ENCODE measurements at places on chromosomes 16 and 17. TPM values are rescaled to one million over a fixed set of nuclear protein-coding genes. Genes with fewer than 3 reads are reported as not detected.

TNFRSF17 gene
- total RNA-seq, result 0.44 TPM

ARHGDIA gene
- 67.0 TPM for total RNA-seq

MVD gene
- total RNA-seq, result 17.4 TPM

SLC25A39 gene
- 64.2 TPM for total RNA-seq

KRTAP4-6 gene
- not detected for total RNA-seq

HSD3B7 gene
- total RNA-seq, result 12.1 TPM

FZD2 gene
- total RNA-seq, result 1.9 TPM

NF1 gene
- 129 TPM for total RNA-seq

TPSAB1 gene
- total RNA-seq, result 156 TPM

DNA sequence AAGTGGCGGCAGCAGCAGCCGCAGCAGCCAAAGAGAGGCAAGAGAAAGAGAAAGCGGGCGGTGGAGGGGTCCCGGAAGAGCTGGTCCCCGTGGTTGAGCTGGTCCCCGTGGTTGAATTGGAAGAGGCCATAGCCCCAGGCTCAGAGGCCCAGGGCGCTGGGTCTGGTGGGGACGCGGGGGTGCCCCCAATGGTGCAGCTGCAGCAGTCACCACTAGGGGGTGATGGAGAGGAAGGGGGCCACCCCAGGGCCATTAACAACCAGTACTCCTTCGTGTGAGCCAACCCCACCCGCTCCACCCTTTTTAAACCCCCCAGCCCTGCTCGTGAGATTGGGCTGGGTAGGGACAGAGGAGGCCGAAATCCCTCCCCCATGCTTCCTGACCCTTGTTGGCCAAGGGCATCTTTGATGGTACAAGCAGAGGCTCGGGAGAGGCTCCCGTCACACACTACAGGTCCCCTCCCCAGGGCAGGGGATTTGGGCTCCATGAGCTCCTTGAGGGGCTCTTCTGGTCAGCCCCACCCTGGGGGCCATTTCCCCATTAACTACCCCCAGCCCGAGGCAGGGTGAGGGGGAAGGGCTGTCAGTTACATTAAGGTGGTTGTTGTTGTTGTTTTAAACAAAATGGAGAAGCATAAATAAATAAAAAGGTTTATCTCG, 4.6 kb upstream of the ATP2A1 start:
- H3K4me1 ChIP-seq, result no peaks in the 10 kb centered on the region
- no peak overlapping the region for H3K27ac ChIP-seq
- no peak overlapping the region for H3K4me3 ChIP-seq
- no peaks in the 10 kb centered on the region for H3K27me3 ChIP-seq
- H3K36me3 ChIP-seq, result peaks cover 6% of the 10 kb centered on the region

DNA sequence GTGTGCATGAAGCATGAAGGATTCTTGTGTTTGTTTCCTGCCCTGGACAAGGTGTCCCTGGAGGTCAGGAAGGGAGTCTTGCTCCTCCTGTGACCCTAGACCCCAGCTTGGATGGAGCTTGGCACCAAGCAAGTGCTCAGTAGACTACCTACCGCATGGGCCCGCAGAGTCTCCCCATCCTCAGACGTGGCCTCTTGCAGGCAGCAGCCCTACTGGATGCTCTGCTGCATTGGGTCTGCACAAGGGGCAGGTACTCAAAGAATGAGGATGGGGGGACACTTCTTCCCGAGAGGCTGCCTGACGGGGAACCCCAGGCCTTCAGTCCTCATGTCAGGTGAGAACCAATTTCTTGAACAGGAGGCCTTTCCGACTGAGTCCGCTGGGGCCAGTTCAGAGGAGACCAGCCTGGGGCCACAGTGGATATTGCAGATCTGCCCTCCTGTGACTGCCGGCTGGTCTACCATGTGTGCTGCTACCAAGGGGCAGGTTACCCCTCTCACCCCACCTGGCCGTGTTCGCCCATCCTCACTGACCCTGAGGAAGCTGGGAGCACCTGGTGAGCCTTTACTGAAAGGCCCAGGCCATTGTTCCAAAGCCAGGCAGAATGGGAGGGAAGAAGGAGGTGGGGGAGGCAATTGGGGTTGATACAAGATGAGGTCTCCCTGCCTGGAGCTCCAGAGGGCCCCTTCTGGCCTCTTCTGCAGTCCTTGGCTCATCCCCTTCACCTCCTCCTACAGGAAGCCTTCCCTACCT, 206.3 kb downstream of the RAB11FIP4 start:
- peaks cover 5% of the 10 kb centered on the region for H3K4me1 ChIP-seq
- H3K36me3 ChIP-seq, result no peaks in the 10 kb centered on the region
- no peaks in the 10 kb centered on the region for H3K27me3 ChIP-seq
- no peak for DNase-seq

DNA sequence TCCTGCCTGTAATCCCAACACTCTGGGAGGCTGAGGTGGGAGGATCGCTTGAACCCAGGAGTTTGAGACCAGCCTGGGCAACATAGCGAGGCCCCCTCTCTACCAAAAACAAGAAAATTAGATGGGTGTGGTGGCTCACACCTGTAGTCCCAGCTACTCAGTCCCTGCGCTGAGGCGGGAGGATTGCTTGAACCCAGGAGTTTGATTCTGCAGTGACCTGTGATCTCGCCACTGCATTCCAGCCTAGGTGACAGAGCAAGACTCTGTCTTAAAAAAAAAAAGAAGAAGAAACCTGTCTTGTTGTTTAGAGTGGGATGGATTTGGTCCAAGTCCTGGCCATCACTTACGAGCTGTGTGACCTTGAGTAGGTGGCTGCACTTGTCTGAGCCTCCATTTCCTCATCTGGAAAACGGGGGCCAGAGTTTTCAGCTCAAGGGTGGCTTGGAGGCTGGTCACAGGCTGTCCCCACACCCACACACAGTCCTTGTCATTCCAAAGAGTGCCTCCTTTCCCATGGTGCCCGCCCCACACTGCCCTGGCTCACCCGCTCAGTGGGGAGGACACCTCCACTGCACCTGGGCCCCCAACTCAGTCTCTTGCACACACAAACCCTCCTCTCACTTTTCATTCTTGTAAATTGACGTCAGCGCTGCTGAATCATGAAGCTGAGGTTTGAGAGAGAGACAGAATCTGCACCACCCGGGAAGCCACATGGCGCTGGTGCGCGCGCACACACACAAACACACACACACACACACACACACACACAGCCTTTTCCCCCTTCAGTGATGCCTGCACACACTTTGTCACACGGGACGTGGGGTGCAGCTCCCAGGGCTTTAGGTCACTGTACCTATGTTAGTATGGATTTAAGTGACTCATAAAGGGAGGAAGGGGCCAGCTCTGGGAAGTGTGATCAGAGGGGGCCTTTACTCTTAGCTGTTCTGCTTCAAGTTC, 4.2 kb downstream of the SOCS1 start:
- H3K4me1 ChIP-seq, result no peaks in the 10 kb centered on the region
- H3K36me3 ChIP-seq, result no peaks in the 10 kb centered on the region
- no peak overlapping the region for H3K4me3 ChIP-seq
- no peak overlapping the region for H3K27ac ChIP-seq

- no peaks in the 10 kb centered on the region for H3K4me1 ChIP-seq
- no peaks in the 10 kb centered on the region for H3K36me3 ChIP-seq
- H3K27me3 ChIP-seq, result no peaks in the 10 kb centered on the region
- DNase-seq, result no peak
- H3K4me3 ChIP-seq, result no peak overlapping the region
These were observed 13.3 kb upstream of the RPL38 start for GRCh38 chr17:74190154-74190553.

DNA sequence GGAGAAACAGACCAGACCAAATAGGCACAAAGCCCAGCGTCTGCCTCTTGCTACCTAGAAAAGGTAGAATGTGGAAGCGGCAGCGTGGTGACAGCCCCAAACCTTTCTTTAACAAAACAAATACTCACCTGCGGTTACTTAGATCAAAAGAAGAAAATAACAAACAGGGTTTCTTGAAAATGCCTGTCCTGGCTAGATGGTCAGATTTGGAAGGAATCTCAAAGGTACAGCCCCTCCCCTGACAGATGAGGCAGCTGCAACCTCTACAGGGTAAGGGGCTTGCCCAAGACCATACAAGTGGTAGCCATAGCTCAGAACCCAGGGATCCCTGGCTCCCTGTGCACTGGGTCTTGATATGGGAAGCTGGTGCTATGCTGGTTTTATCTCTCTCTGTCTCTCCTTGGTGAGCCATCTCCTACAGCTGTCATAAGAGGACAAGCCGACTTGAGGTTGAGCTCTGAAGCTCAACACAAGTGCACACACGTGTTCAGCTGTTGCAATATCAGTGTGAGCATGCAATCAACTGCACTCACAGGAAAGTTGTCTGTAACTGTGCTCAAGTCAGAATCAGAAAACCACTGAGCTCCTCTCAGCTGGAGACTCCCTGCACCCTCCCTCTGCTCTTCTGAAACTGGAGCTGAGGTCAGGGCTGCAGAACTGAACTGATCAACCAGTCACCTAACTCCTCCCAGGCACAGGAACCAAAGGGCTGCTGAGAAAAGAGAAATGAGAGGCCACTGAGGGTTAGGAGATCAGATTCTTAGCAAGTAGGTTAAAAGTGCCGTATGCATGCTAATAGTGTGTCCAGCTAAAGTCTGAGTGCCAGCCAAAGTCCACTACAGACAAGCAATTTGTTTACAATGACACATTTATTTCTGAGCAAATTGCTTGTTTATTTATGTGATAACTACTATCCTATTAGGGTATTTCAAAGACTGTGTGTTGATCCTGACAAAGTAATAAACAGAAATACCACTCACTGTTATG, 6.1 kb upstream of the RNF157 start:
- H3K27ac ChIP-seq, result no peak overlapping the region
- no peaks in the 10 kb centered on the region for H3K4me1 ChIP-seq
- H3K27me3 ChIP-seq, result no peaks in the 10 kb centered on the region
- no peaks in the 10 kb centered on the region for H3K36me3 ChIP-seq

GRCh38 chr16:57723170-57723569, 12.4 kb upstream of the KATNB1 start:
- no peaks in the 10 kb centered on the region for H3K4me1 ChIP-seq
- H3K36me3 ChIP-seq, result no peaks in the 10 kb centered on the region
- H3K27ac ChIP-seq, result no peak overlapping the region
- no peaks in the 10 kb centered on the region for H3K27me3 ChIP-seq
- no peak overlapping the region for H3K4me3 ChIP-seq
- DNase-seq, result no peak

DNA sequence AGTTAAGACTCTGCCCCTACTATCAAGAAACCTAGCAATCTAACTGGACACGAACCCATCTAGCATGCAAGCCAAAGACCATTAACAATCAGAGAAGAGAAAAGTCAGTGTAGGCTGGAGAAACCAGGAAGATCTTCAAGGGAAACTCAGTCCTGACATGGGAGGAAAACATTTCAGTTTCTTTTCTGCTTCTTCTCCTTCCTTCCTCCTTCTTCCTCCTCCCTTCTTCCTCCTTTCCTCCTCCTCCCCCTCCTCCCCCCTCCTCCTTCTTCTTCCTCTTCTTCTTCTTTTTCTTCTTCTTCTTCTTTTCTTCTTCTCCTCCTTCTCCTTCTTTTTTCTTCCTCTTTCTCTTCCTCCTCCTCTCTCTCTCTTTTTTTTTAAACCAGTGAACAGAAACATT, 29.6 kb upstream of the SHISA9 start:
- no peaks in the 10 kb centered on the region for H3K36me3 ChIP-seq
- no peaks in the 10 kb centered on the region for H3K4me1 ChIP-seq
- H3K4me3 ChIP-seq, result no peak overlapping the region
- no peak overlapping the region for H3K27ac ChIP-seq
- no peak for DNase-seq

DNA sequence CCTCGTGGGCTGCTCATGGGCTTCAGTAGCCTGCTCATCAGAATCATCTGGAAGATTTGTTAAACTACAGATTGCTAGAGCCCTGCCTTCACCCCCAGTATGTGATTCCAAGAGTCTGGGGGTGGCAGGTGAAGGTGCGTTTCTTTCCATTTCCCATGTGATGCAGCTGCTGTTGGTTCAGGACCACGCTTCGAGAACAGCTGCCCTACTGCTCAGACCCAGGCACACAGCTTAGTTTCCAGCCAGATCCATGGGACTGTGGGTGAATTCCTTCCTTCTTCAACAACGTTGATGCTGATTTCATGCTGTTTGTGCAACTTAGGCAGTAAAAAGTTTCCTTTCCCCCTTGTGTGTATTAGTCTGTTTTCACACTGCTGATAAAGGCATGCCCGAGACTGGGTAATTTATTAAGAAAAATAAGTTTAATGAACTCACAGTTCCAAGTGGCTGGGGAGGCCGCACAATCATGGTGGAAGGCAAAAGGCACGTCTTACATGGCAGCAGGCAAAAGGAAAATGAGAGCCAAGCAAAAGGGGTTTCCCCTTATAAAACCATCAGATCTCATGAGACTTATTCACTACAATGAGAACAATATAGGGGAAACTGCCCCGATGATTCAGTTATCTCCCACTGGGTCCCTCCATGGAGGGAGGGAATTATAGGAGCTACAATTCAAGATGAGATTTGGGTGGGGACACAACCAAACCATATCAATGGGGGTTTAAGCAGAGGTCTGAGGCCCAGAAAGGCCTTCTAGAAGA, 159.2 kb downstream of the XYLT1 start:
- H3K36me3 ChIP-seq, result no peaks in the 10 kb centered on the region
- no peak overlapping the region for H3K4me3 ChIP-seq
- H3K4me1 ChIP-seq, result peaks cover 4% of the 10 kb centered on the region

GRCh38 chr16:81096715-81097208, 567 bp upstream of the GCSH start:
- H3K36me3 ChIP-seq, result no peaks in the 10 kb centered on the region
- H3K4me1 ChIP-seq, result no peaks in the 10 kb centered on the region
- DNase-seq, result no peak
- peak overlapping the region; percentile 68 for H3K27ac ChIP-seq
- H3K4me3 ChIP-seq, result peak overlapping the region; percentile 96

- peaks cover 5% of the 10 kb centered on the region for H3K4me1 ChIP-seq
- no peak for DNase-seq
- H3K36me3 ChIP-seq, result no peaks in the 10 kb centered on the region
- no peak overlapping the region for H3K4me3 ChIP-seq
- no peak overlapping the region for H3K27ac ChIP-seq
- H3K27me3 ChIP-seq, result no peaks in the 10 kb centered on the region
These were observed 3.6 kb upstream of the IRX3 start for GRCh38 chr16:54289945-54290832.

DNA sequence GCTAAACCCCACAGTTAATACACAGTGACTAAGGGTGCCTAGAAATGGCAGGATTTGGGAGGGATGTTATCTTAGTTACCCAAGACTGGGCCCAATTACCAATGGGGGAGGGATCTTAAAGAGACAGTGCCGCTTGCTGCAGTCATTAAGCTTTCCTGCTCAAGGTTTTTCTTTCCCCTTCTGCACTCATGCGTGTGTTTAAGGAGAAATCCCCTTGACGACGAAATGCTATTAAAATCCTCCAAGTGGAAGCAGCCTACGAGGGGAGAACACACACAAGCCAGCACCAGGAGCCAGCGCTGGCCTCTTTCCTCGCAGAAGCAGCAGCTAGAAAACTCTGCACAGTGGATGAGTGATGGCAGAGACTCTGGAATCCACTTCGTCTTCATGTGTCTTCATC, 22.0 kb downstream of the SALL1 start:
- H3K36me3 ChIP-seq, result no peaks in the 10 kb centered on the region
- no peak overlapping the region for H3K4me3 ChIP-seq
- DNase-seq, result no peak
- no peaks in the 10 kb centered on the region for H3K4me1 ChIP-seq
- no peak overlapping the region for H3K27ac ChIP-seq

GRCh38 chr17:80443916-80444643, 29.1 kb downstream of the ENDOV start:
- no peak overlapping the region for H3K4me3 ChIP-seq
- H3K27me3 ChIP-seq, result no peaks in the 10 kb centered on the region
- H3K27ac ChIP-seq, result no peak overlapping the region
- H3K36me3 ChIP-seq, result no peaks in the 10 kb centered on the region

GRCh38 chr17:77670173-77670572, 288.3 kb upstream of the TNRC6C start:
- no peaks in the 10 kb centered on the region for H3K4me1 ChIP-seq
- H3K36me3 ChIP-seq, result no peaks in the 10 kb centered on the region

- H3K27ac ChIP-seq, result no peak overlapping the region
- no peaks in the 10 kb centered on the region for H3K4me1 ChIP-seq
- no peaks in the 10 kb centered on the region for H3K27me3 ChIP-seq
- no peak overlapping the region for H3K4me3 ChIP-seq
- DNase-seq, result no peak
- H3K36me3 ChIP-seq, result no peaks in the 10 kb centered on the region
These were observed 457.9 kb upstream of the CDH5 start for GRCh38 chr16:65908568-65908967.
